ENCODE measurements at places on chromosomes 16 and 17. TPM values are rescaled to one million over a fixed set of nuclear protein-coding genes. Genes with fewer than 3 reads are reported as not detected.

The TMEM94 gene
- 35.0 TPM for total RNA-seq

DNA sequence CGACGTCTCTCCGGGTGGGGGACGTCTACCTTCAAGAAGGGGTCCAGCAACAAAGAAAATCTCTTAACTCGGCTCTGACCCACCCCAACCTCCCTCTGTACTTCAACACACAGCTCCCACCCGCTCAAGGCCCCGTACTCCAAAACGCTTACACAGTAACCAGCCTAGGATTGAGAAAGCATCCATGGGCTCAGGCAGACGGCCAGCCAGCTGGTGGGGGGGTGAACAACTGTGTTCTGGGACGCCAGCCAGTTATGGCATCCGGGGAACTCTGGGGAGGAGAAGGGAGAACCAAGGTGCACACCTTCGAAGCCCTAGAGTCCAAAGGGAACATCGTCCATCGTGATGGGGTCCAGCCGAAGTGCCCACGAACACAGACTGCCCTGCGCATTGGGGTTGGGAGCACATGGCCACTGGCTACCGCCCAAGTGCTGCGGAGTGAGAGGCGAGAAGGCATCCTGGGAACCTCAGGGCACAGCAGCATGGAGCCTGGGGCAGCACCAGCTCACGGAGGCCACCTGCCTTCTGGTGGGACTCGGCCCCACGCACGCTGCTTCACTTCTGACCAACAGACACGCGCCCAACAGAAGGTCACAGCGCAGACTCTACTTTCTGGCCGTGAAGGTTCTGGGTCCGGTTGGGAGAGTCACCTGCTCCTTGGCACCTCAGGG is 14.3 kb downstream of the SLC16A3 start:
- H3K4me3 ChIP-seq: no peak overlapping the region
- H3K36me3 ChIP-seq: peaks cover 57% of the 10 kb centered on the region
- peak overlapping the region; percentile 10 for H3K27ac ChIP-seq
- peaks cover 47% of the 10 kb centered on the region for H3K4me1 ChIP-seq

- H3K4me1 ChIP-seq: peaks cover 6% of the 10 kb centered on the region
- peaks cover 3% of the 10 kb centered on the region for H3K36me3 ChIP-seq
- no peak overlapping the region for H3K27ac ChIP-seq
- H3K4me3 ChIP-seq: no peak overlapping the region
- no peaks in the 10 kb centered on the region for H3K27me3 ChIP-seq
Measured at GRCh38 chr16:15865742-15866141, 8.9 kb upstream of the MYH11 start.

DNA sequence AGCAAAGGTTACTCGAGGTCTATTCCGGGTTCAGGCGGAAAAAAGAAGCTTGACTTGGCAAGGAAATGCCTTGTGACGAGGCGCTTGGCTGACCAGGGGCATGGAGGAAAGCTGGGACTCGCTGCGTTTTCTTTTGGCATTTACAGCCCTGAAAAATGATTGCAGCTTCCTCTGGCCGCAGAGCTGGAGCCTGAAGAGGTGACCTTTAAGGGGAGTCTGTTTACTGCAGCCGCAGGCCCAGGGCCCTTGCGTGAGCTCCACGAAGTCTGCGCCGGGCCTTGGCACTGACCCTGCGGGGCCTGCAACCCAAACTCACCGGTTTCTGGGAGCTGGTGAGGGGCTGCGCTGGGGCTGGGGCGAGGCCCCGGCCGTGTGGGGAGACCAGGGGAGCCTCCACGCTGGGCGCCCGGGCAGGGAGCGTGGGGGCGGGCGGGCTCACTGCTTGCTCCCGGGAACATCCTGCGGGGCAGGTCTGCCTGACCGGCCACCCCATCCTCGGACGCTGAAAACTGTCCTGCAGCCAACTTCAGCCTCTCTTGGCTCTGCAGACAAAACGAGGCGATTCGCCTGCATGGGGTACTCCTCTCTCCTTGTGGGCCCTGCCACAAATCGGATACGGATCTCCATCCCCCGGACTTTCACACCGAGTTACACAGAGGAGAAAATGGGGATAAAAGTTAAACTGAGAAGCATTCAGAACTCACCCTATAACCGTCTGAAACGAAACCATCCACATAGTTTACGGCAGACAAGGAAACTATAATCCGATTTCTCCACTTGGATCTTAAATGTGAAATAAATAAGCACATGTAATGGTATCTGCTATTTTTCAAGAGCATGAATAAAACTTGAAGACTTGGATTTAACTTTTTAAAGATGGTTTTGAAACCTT is 206.3 kb upstream of the FOXF1 start:
- peaks cover 33% of the 10 kb centered on the region for H3K4me1 ChIP-seq
- H3K36me3 ChIP-seq: no peaks in the 10 kb centered on the region
- H3K4me3 ChIP-seq: peak overlapping the region; percentile 54
- DNase-seq: peak; percentile 71
- H3K27ac ChIP-seq: peak overlapping the region; percentile 91
- H3K27me3 ChIP-seq: no peaks in the 10 kb centered on the region

DNA sequence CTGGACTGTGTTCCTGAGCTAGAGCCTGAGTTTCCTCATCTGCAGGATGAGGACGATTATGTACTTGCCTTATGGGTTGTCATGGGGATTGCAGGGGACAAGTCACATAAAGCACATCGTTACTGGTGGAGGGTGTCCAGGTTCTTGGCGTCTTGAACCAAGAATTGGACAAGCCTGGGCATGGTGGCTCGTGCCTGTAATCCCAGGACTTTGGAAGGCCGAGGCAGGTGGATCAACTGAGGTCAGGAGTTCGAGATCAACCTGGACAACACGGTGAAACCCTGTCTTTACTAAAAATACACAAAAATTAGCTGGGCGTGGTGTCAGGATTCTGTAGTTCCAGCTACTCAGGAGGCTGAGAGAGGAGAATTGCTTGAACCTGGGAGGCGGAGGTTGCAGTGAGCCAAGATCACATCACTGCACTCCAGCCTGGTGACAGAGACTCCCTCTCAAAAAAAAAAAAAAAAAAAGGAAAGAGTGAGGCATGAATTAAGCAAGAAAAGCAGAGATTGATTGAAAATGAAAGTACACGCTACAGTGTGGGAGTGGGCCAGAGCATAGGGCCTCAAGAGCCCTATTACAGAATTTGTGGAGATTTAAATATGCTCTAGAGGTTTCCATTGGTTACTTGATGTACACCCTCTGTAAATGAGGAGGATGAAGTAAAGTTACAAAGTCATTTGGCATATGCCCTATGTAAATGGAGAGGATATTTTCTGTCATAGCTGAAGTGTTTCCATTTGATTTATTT is 30.7 kb downstream of the ADGRG5 start:
- H3K27ac ChIP-seq: no peak overlapping the region
- H3K27me3 ChIP-seq: no peaks in the 10 kb centered on the region
- no peaks in the 10 kb centered on the region for H3K4me1 ChIP-seq
- no peak for DNase-seq

- no peak for DNase-seq
- H3K27ac ChIP-seq: no peak overlapping the region
- H3K4me3 ChIP-seq: no peak overlapping the region
- H3K36me3 ChIP-seq: peaks cover 4% of the 10 kb centered on the region
Measured at GRCh38 chr16:585351-585750, 4.5 kb upstream of the RAB40C start.

GRCh38 chr17:79255926-79256585 is 181.4 kb downstream of the ENGASE start:
- H3K4me3 ChIP-seq: no peak overlapping the region
- DNase-seq: no peak
- no peak overlapping the region for H3K27ac ChIP-seq
- no peaks in the 10 kb centered on the region for H3K4me1 ChIP-seq
- no peaks in the 10 kb centered on the region for H3K36me3 ChIP-seq

DNA sequence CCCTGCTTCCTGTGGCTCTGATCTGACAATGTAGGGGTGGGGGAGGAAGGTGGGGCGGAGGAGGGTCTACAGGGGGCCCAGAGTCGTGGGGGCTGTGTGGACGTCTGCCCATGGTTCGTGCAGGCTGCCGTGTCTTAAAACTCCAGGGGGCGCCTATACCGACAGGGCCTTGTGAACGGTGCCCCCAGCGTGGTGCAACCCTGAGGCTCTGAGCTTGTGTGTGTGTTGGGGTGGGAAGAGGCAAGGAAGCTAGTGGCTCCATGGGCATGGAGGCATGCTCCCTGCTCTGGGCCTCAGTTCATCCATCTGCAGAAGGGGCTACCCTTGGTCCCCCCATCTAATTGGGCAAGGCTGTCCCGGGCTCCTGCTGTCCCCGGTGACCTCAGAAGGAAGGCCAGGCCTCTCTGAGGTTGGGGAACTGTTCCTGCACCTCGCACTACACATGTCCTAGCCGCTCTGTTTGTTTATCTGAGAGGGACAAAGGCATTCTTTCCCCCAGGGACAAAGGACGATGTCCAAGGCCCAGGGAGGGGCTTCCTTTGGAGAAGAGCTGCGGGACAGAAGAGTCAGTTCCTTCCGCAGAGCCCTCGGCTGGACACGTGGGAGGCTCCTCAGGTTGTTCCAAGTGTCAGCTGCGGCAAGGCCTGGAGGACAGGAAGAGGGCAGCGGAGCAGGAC is 13.5 kb downstream of the CA4 start:
- H3K4me1 ChIP-seq: no peaks in the 10 kb centered on the region
- no peak for DNase-seq
- H3K27ac ChIP-seq: no peak overlapping the region
- H3K36me3 ChIP-seq: no peaks in the 10 kb centered on the region
- H3K4me3 ChIP-seq: no peak overlapping the region

- DNase-seq: peak; percentile 62
- no peak overlapping the region for H3K27ac ChIP-seq
- H3K4me1 ChIP-seq: no peaks in the 10 kb centered on the region
- peaks cover 2% of the 10 kb centered on the region for H3K36me3 ChIP-seq
Measured at GRCh38 chr16:85090873-85091521, 21.3 kb downstream of the CIBAR2 start.

DNA sequence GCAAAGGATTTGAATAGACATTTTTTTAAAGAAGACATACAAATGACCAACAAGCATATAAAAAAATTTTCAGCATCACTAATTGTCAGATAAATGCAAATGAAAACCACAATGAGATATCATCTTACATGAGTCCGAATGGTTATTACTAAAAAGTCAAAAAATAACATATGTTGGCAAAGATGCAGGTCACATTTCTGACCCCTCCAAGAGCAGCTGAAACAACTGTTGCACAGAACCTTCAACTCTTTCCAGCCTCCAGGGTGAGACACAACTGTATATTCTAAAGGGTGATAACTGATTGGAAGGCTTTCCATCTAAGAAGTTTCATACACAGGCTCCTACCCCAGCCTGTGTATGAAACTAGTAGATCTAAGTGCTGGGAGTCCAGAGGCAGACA is 51.9 kb downstream of the SLFN5 start:
- no peaks in the 10 kb centered on the region for H3K27me3 ChIP-seq
- peak; percentile 60 for DNase-seq
- H3K36me3 ChIP-seq: no peaks in the 10 kb centered on the region

- H3K4me3 ChIP-seq: no peak overlapping the region
- no peak for DNase-seq
- no peak overlapping the region for H3K27ac ChIP-seq
- no peaks in the 10 kb centered on the region for H3K4me1 ChIP-seq
- H3K36me3 ChIP-seq: no peaks in the 10 kb centered on the region
- no peaks in the 10 kb centered on the region for H3K27me3 ChIP-seq
Measured at GRCh38 chr16:79412783-79413225, 187.7 kb downstream of the MAF start.

The ADGRG1 gene
- 0.51 TPM for total RNA-seq

- peaks cover 2% of the 10 kb centered on the region for H3K4me1 ChIP-seq
- no peaks in the 10 kb centered on the region for H3K27me3 ChIP-seq
- no peaks in the 10 kb centered on the region for H3K36me3 ChIP-seq
- DNase-seq: no peak
- no peak overlapping the region for H3K4me3 ChIP-seq
Measured at GRCh38 chr17:17582372-17582771, 9.1 kb downstream of the PEMT start.

The KRT31 gene
- not detected for total RNA-seq

DNA sequence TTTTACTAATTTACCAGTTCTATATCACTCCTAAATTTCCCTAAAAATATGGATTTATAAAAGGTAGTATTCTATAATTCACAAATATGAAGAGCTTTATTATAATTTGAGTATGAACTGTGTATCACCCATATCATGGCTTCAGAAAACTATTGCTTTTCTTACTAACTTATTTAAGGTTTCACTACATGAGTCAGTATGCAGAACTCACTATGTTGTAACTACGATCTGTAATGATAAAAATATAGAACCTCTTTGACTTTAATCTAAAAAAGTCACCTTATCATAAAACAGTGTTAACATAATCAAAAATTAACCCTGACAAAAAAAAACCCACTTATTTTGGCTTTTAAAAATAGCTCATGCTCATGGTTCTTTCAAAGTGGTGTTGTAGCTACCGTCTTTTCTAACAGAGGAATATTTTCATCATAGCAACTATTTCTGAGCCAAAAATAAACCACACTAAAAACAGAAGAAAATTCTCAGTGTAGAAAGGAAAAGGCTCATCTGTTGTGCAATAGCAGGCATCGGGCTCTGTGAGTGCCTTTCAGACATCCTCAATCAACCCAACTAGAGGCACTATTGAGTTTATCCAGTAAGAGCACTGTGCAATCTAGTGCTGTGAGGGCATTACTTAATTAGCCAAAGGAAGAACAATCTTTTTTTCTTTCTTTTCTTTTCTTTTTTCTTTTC is 42.1 kb downstream of the ITGAM start:
- no peaks in the 10 kb centered on the region for H3K36me3 ChIP-seq
- H3K27ac ChIP-seq: no peak overlapping the region
- H3K4me1 ChIP-seq: no peaks in the 10 kb centered on the region

DNA sequence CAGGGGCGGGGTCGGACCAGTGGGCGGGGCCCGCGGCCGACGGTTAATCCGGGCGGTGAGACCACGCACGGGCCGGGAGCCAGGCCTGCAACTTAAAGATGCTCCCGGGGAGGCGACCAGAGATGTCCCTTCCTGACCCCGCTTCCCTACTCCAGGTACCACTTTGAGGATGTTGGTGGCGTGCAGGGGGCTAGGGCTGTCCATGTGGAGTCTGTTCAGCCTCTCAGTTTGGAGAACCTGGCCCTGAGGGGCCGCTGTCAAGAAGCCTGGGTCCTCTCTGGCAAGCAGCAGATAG is 580 bp downstream of the RANGRF start:
- peaks cover 8% of the 10 kb centered on the region for H3K4me1 ChIP-seq
- peak overlapping the region; percentile 83 for H3K4me3 ChIP-seq
- H3K27me3 ChIP-seq: no peaks in the 10 kb centered on the region
- no peak for DNase-seq
- peaks cover 2% of the 10 kb centered on the region for H3K36me3 ChIP-seq

The HSD17B2 gene
- 0.33 TPM for total RNA-seq

DNA sequence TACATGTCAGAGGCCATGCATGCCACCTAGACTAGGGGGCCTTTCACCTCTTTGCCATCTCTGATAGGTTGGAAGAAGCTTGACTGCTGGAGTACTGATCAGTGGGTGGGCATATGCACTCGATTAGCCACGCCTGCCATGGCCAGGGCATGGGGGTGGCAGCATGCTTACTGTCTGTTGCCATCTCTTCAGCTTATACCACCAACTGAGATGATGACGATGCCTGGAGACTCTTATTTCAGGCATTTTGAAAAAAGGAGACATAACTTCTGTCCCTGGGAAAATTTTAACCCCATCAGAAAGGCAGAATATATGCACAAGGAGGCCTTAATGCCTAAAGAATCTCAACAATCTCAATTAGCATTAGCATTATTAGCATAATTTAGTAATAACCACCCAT is 60.8 kb downstream of the MSI2 start:
- DNase-seq: no peak
- no peak overlapping the region for H3K4me3 ChIP-seq
- H3K4me1 ChIP-seq: no peaks in the 10 kb centered on the region
- H3K36me3 ChIP-seq: no peaks in the 10 kb centered on the region

- no peaks in the 10 kb centered on the region for H3K4me1 ChIP-seq
- peak; percentile 92 for DNase-seq
- no peaks in the 10 kb centered on the region for H3K27me3 ChIP-seq
- H3K27ac ChIP-seq: no peak overlapping the region
Measured at GRCh38 chr16:17358846-17359245, 111.9 kb downstream of the XYLT1 start.

The CDR2L gene
- 12.2 TPM for total RNA-seq

- peak; percentile 59 for DNase-seq
- peak overlapping the region; percentile 58 for H3K27ac ChIP-seq
- H3K36me3 ChIP-seq: no peaks in the 10 kb centered on the region
Measured at GRCh38 chr17:60902399-60902798, 224.7 kb downstream of the BCAS3 start.

Measured in fibroblast of lung (primary cell).